Dorsolateral prefrontal cortex (tissue), 122 donors: ENCODE measurements at places on chromosomes 5 and 9.
A peak's percentile ranks its signal among the peaks of the same experiment; 100 is the strongest.

- no peak for DNase-seq
These were observed 3.5 kb downstream of the CACNA1B start for GRCh38 chr9:137880976-137881530.

DNA sequence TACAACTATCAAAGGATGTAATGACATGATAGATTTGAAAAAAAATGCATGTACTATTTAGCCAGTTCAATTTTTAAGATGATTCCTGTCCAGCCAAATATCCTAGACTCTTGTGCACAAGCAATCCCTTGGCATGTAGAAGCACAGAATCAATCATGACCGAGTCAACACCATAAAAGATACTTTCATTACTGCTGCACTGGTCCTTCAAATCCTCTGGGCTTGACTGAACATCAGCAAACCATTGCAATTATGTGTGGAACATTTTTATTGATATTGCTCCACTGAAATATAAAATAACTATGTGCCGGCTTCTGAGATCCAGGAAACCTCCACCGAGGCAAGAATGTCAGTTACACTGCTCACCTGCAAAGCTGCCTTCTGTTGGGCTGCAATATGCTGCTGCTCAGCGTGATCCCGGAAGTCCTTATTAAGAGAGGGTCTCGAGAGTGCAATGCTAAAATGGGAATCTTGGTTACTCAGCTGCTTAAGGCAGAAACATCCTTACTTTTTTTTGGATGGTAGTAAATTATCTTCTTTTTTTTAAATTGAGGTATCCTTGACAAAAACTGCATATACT lies 28.7 kb downstream of the INIP start:
- no peak for DNase-seq

DNA sequence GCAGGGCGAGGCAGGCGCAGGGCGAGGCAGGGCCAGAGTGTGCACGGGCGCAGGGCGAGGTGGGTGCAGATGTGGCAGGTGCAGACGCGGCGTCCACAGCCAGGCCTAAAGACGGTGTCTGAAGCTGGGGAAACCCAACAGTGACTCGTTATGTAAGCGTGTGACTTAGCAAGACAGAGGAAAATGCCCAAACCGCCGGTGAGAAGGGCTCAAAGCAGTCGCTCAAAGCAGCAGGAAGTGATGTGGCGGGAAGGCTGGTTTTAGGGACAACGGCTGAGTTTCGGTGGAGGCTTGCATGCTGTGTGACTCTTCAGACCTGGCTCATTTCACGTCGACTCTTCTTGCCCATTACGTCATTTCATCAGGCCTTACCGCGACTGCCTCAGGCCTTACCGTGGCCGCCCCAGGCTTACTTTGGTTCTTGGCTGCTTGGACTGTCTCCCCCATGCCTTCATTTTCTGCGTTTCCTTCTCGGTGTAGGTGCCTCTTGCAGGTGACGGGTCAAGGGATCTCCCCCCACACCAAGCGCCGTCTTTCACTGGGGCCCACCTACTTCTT lies 50.5 kb upstream of the EXOC3 start:
- no peak for DNase-seq

GRCh38 chr5:119291877-119292276 lies 63.9 kb upstream of the TNFAIP8 start:
- no peak for DNase-seq

- DNase-seq: peak; percentile 34
These were observed 19.0 kb downstream of the CMBL start for GRCh38 chr5:10288592-10289219.

DNA sequence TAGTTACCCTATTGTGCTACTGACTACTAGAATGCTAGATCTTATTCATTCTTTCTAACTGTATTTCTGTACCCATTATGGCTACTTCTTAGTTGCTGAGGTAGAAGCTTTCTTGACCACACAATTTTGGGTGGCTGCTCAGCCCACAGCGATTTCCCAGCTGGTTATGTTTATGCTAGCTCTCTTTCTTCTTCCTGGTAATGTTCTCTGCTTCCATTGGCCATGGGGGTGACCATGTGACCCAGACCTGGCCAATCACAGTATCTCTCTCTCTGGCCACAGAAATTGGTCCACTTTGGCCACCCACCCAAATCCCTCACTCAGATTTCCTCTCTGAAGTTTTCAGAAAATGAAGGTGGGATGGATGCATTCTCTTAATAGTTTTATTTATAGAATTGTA lies 427.9 kb upstream of the CLINT1 start:
- DNase-seq: no peak

- DNase-seq: no peak
These were observed 45.2 kb upstream of the GLIPR2 start for GRCh38 chr9:36091026-36091953.

DNA sequence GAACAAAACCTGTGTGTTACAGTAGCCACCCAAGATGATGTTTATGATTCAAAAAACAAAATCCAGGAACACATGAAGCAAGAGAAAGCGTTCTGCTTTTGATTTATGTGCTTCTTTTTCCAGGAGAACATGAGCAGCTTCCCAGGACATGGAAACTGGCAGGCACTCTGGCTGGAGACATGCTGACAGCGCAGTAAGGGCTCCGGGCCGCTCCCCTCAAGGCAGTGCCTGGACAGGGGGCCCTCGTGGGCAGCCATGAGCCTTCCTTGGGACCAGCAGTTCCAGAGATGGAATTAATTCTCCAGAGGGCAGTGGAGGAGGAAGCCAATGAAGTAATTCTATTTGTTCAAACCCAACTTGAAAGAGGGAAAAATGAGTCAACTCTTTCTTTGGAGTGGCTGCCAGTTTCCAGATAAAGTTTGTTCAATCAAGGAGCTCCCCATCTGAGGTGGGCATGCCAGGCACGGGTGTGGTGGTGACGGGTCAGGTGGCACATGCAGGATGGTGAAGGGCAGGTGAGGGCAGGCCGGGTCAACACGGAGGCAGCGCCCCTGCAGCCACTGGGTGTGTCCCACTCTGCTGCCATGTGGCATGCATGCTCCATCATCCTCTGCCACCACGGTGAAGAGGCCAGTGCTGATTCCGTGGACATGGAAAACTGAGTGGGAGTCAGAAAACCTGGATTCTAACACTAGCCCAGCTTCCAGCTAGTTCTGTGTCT lies 83.8 kb downstream of the OTULIN start:
- DNase-seq: no peak

DNA sequence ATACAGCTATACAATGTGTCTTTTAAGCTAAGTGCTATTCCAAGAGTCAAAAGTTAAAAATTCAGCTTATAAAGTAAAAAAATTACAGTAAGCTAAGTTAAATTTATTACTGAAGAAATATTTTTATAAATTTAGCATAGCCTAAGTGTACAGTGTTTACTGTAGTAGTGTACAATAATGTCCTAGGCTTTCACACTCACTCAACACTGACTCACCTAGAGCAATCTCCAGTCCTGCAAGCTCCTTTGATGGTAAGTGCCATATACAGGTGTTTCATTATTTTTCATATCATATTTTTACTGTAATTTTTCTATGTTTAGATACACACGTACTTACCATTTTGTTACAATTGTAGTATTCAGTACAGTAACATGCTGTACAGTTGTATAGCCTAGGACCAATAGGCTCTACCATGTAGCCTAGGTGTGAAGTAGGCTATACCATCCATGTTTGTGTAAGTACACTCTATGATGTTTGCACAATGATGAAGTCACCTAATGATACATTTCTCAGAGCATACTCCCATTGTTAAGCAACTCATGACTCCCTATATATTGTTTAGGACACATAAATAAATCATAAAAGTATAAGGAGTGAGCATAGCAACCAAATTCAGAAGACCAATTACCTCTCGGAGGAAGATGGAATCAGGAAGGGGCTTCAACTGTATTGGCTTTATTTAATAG lies 165.1 kb upstream of the SLC30A5 start:
- DNase-seq: no peak

- no peak for DNase-seq
These were observed 297.8 kb upstream of the ACTBL2 start for GRCh38 chr5:57780306-57780960.

DNA sequence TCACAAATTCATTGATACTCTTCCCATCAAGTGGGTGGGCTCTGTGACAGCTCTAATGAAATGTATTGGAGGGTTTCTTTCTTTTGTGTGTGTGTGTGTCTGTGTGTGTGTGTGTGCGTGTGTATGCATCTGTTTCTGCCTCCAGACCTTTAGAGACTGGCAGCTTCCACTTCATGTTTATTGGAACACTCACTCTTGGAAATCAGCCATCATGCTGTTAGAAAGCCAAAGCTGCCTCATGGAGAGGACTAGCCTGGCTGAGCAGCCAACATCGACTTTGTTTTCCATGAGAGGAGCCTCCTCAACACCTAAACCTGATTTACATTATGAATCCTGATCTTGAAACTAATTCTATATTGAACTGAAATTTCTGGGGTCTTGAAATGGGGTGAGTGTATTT lies 128.5 kb upstream of the FAM174A start:
- no peak for DNase-seq

DNA sequence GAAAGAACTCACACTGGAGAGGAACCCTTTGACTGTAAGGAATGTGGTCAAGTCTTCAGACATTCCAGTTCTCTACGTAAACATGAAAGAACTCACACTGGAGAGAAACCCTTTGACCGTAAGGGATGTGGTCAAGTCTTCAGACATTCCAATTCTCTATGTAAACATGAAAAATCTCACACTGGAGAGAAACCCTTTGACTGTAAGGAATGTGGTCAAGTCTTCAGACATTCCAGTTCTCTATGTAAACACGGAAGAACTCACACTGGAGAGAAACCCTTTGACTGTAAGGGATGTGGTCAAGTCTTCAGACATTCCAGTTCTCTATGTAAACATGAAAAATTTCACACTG lies 32.6 kb downstream of the MAPK9 start:
- DNase-seq: no peak

GRCh38 chr5:80309871-80310665 lies 9.7 kb upstream of the SPZ1 start:
- no peak for DNase-seq

GRCh38 chr5:107636555-107636954 lies 34.2 kb downstream of the EFNA5 start:
- DNase-seq: no peak

DNA sequence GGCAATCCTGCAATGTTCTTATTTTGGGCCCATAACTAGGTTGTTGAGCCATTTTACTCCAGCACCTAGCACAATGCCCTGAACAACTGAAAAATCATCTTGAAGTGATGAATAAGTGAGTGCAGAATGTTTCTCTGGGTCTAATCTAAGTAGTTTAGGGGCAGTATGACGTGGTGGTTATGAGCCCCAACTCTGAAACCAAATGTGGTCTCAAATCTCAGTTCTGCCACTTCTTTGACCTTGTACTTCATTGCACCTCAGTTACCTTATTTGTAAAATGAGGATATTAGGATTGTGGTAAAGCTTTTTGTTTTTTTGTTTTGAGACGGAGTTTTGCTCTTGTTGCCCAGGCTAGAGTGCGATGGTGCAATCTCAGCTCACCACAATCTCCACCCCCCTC lies 80.9 kb upstream of the SNX2 start:
- DNase-seq: no peak

GRCh38 chr5:94347130-94347529 lies 271.3 kb downstream of the KIAA0825 start:
- no peak for DNase-seq

DNA sequence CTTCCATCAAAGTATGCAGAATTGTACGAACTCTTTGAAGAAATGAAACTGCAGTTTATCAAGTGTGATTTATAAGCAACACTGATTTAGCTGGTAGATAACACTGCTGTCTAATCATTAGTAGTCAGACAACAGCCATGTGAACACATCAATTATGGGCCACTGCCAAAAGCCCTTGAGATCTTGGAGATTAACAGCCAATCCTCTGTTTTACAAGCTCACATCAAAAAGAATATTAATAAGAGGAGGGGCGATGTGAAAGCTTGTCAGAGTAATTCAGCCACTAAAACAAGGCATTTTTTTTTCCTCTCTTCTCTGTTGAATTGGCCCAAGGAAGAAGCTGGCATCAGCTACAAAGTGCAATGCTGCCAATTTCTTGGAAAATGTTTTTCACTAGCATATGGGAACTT lies 28.1 kb downstream of the ZNF608 start:
- DNase-seq: no peak

GRCh38 chr9:37471942-37472684 lies 6.9 kb upstream of the ZBTB5 start:
- no peak for DNase-seq

- no peak for DNase-seq
These were observed 298.9 kb downstream of the TRIM32 start for GRCh38 chr9:116986015-116986414.

GRCh38 chr5:52692039-52692438 lies 95.7 kb upstream of the ITGA1 start:
- no peak for DNase-seq

DNA sequence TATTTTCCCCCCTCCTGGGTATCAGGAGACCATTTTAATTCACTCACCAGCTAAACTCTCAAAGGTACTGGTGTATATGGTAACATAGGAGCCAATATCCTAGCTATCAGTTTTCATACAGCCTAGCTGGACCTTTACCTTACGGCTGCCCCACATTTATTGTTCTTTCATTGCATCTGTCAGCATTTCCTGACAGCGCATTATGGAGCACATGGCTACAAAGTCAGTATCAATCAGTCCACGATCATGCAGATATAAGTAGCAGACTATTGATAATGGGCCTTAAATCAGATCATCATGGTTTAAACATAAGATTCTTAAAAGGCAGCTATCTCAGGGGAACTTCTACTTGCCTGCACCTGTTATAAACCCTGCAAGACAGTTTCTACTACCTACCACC lies 304.7 kb downstream of the KIAA0825 start:
- no peak for DNase-seq

GRCh38 chr9:33489066-33489465 lies 15.3 kb upstream of the NOL6 start:
- no peak for DNase-seq

- no peak for DNase-seq
These were observed 114.4 kb downstream of the ROR2 start for GRCh38 chr9:91835632-91836031.

- DNase-seq: no peak
These were observed 350.2 kb downstream of the KIAA0825 start for GRCh38 chr5:94268226-94268625.

GRCh38 chr5:143386725-143387124 lies 16.8 kb downstream of the NR3C1 start:
- DNase-seq: no peak

GRCh38 chr9:93633492-93634221 lies 57.3 kb downstream of the PHF2 start:
- no peak for DNase-seq

DNA sequence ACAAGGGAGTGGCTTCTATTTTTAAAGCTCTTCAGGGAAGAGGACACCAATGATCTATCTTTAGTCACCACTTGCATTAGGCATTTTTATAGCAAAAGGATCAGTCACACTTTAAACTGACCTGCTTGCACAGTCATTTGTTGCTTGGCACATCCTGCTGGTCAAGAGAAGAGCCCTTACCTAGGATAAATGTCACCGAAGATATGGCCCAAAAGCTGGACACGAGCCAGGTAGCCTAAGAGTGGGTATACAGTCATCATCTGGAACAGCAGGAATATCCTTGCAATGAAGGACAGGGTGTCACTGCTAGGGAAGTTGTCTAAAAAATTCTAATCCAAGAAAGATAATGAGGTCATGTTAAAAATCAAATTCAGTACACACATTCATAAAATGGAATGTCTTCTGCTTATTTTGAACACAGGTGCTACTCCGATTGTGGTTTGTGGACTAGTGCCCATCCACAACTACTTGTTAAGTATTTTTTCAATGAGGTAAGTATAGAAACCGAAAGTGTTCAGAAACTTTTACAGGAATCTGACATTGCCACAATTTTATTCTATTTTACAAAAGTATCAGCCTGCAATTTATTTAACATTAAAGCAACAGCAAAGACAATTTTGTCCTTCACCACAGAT lies 78.4 kb downstream of the SLC38A9 start:
- no peak for DNase-seq
